ENCODE measurements at places on chromosomes 5 and 9. TPM values are rescaled to one million over a fixed set of nuclear protein-coding genes. Genes with fewer than 3 reads are reported as not detected.

DNA sequence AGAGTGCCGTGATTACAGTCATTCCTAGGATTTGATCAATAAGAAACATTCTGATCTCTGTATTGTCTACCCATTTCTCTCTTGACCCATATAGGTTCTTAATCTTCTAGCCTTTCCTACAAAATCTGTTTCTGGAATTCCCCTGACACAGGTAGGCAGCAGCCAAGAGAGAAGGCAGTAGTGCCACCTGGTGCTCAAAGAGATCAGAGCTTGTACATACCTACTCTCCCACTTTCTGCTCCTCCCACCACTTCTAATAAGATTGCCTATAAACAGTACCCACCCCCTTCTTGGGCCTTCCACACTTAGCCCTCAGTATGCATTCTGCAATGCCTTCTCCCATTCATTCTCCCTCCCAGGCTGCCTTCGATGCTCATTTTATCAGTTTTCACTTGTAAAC, 117.4 kb upstream of the RORB start:
- peak; percentile 19 for DNase-seq

DNA sequence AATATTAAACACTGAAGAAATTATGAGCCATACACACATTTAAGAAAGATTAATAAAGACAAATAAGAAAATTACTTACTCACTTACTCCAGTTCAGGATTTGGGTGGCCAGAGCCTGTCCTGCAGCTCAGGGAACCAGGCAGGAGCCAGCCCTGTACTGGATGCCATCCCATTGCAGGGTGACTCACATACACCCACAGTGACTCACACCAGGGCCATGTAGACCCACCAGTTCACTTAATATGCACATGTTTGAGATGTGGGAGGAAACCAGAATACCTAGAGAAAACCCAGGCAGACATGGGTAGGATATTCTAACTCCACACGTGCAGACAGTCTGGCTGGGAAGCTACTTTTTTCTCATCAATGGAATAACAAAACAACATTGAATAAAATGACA, 49.6 kb upstream of the ADRB2 start:
- no peak for DNase-seq

PPP1R2B gene
- total RNA-seq, result not detected

GRCh38 chr5:128343168-128343567, 194.9 kb downstream of the FBN2 start:
- no peak for DNase-seq

DNA sequence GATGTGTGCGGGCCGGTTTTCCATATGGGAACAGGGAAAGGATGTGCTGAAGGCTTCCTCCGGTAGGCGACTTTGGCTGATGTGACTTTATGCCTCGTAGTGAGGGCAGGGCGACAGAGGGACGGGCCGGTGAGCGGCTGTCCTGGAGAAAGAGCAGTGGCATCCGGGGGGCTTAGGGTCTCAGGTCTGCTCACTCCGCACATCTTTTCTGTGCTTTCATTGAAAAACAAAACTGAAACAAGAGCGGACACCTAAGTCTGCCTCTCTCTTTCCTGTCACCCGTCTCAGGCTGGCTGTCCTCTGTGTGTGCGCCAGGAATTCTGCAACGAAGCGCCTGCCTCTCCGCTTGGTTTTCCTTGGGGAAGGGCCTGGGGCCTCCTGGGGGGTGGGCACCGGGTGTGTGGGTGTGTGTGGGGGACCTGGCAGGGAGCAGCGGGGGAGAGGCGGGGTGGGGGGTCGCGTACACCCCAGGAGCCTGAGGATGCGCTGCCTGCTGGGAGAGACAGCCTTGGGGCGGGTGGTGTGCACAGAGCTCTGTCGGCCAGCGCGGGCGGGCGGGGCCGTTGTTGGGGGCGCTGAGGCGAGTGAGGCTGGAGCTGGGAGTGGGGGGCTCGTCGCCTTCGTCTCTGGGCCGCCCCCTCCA, 580 bp upstream of the PRRX2 start:
- DNase-seq, result peak; percentile 32

DNA sequence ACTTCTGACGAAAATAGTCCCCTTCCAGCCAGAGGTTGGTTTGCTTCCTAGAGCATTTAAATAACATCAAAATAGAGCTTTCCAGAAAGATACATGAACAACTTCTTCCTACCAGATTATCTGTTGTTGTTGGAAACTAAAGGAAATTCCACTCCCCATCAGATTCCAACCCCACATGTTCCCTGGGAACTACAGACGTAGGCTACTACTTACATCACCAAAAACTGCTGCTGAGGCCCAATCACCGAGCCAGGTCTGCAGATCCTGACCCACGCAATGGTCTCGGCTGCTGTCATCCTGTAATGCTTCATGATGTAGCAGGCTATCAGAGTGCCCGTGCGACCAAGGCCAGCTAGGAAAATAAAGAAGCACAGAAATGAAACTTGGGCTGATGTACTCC, 73.4 kb downstream of the HABP4 start:
- DNase-seq, result no peak

LRRC19 gene
- not detected for total RNA-seq

DNA sequence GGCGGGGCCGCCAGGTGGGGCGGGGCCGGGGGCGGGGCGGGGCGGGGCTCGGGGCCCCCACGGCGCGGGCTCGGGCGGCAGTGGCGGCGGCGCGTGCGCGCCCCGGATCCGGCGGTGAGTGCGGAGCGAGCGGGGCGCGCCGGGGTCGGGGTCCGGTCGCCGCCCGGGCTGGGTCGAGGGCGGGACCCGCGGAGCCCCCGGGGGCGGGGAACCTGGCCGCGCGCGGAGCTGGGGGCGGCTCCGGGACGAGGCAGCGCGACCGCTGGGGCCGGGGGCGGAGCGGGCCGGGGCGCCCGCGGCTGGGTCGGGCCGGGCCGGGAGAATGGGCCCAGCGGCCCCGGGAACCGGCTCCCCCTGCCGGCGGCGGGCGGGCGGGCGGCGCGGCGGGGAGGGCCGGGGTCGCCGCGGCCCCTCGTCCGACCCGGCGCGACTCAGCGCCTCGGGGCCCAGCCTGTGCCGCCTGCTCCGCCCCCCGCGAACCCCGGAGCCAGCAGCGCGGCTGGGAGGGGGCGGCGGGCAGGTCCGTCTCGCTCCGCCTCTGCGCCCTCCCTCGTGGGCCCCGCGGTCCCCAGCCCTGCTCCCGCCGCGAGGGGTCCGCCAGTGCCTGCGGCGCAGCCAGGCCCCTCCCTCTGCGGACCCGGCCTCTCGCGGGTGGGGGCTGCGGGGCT, 3.1 kb downstream of the EGFL7 start:
- no peak for DNase-seq

GRCh38 chr5:11334404-11334803, 569.8 kb downstream of the CTNND2 start:
- no peak for DNase-seq

GOLM1 gene
- total RNA-seq, result 95.2 TPM

PAEP gene
- total RNA-seq, result not detected

GRCh38 chr5:24364711-24365110, 280.1 kb downstream of the CDH10 start:
- no peak for DNase-seq

SEPTIN8 gene
- 26.9 TPM for total RNA-seq

- no peak for DNase-seq
These were observed 3.2 kb downstream of the LCN10 start for GRCh38 chr9:136739509-136739908.

GRCh38 chr5:173281910-173282309, 46.3 kb downstream of the STC2 start:
- DNase-seq, result no peak

IFNB1 gene
- total RNA-seq, result not detected
